RPMI7951 (cell line): ENCODE measurements at places on chromosomes 11 and 22. TPM values are rescaled to one million over a fixed set of nuclear protein-coding genes. Genes with fewer than 3 reads are reported as not detected.

GRCh38 chr11:79942646-79943045 is 501.8 kb upstream of the TENM4 start:
- no peak for DNase-seq

DNA sequence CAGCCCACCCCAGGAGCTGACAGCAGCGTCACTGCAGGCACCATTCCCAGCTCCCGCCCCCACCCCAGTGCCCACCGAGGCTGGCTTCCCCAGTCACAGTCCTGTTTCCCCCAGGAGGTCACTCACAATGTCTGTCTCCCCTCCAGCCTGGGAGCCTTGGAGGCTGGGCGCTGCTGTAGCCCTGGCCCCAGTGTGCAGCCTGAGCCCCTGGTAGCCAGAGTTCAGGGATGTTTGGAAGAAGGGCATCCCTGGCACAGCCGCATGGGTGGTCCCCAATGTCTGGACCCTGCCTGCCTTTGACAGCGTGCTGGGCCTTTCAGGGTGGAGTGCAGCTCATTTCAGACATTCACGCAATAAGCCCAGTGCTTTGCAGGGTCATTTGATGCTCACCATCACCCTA is 4.3 kb downstream of the CAPN5 start:
- no peak for DNase-seq

DNA sequence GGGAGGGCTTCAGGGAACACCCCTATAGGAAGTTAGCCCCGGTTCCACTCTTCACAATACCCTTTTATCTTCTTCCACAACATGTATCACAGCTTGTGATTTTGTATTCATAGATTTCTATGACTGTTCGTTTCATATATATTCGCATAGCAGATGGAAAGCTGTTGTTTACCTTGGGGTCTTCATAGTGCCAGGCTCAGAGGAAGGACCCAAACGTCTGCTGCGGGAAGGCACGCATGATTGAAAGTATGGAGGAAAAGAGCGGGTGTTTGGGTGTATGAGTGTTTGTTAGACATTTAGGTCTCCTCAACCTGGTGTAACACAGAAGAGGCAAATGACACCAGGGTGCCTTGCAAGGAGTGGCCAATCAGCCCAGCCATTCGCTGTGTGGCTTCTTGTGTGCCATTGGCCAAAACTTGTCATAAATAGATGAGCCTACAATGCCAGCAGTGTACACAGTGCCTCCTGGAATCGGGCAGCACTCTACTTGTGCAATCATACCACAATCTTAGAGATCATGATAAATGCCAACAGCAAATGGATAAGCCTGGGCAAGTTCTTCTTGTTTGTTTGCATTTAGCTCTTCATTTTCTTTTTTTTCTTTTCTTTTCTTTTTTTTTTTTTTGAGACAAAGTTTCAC is 10.9 kb upstream of the ADA2 start:
- DNase-seq: no peak

DNA sequence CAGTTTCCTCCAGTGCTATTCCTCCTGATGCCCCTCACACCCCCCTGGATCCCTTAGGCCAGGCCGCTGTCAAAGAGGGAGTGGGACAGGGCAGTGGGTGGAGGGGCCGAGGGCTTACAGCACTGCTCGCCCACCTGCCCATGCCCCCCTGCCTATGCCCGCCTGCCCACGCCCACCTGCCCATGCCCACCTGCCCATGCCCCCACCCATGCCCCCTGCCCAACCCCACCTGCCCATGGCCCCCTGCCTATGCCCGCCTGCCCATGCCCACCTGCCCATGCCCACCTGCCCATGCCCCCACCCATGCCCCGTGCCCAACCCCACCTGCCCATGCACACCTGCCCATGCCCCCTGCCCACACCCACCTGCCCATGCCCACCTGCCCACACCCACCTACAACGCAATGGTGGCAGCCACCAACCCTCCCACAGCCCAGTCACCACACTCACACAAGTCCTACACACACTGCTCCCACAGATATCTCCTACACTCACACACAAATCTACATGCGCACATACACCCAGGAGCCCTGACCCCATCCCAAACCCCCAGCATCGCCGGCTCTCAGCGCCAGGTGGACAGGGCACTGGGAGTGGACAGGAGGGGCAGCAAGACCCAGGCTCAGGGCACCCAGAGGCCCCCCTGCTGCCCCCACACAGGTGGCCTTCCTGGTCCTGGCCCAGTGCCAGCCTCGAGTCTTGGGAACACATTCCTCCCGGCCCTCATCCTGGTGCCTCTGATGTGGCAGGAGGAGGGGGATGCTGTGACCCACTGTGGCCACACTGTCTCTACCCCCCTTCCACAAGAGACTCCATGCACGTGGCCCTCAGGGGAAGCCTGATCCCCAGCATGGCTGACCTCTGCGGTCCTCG is 61.8 kb downstream of the CYTH4 start:
- DNase-seq: no peak

DNA sequence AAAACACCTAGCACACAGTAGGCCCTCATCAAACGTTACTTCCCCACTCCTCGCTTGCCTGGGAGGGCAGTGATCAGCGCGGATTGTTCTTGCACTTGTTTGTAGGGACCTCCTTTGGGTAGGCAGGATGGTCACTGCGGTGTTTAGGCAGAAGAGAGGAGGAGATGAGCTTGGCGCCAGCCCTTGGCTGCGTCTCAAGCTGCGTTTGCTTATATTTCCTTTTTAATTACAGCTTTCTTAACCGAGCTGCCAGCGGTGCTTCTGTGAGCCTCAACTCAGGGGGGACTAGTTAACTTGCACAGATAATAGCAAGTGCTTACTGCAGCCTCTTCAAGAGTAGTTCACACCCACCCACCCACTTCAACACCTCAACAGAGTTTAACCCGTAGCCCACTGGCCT is 15.1 kb downstream of the IFT27 start:
- no peak for DNase-seq

DNA sequence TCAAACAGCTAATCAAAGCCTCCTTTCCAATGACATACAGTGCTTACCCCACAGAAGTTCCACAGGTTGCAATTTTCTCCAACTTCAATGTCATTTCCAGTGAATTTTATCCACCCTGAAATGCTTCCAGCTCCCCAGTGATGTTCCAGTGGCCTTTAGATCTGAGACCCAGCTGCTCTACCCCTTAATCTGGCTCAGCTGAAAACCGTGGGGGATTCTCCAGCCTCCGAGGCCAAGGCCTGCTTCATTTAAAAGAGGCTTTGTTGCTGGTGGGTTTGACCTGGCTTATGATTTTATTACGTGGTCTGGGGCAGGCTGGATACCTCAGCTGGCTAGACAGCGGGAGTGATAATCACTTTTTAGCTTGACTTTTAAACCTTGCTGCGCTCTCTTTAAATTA is 10.9 kb downstream of the HEPHL1 start:
- DNase-seq: no peak

- no peak for DNase-seq
These were observed 25.6 kb downstream of the MMP13 start for GRCh38 chr11:102929972-102930371.

- no peak for DNase-seq
These were observed 78.7 kb downstream of the PHF21B start for GRCh38 chr22:44931077-44931540.

DNA sequence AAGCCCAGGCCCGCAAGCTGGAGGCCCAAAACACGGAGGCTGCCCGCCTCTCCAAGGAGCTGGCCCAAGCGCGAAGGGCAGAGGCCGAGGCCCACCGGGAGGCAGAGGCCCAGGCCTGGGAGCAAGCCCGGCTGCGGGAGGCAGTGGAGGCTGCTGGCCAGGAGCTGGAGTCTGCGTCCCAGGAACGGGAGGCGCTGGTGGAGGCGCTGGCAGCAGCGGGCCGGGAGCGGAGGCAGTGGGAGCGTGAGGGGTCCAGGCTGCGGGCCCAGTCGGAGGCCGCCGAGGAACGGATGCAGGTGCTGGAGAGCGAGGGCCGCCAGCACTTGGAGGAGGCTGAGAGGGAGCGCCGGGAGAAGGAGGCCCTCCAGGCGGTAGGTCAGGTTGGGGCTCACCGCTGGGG is 4.8 kb downstream of the CCDC88B start:
- DNase-seq: no peak

DNA sequence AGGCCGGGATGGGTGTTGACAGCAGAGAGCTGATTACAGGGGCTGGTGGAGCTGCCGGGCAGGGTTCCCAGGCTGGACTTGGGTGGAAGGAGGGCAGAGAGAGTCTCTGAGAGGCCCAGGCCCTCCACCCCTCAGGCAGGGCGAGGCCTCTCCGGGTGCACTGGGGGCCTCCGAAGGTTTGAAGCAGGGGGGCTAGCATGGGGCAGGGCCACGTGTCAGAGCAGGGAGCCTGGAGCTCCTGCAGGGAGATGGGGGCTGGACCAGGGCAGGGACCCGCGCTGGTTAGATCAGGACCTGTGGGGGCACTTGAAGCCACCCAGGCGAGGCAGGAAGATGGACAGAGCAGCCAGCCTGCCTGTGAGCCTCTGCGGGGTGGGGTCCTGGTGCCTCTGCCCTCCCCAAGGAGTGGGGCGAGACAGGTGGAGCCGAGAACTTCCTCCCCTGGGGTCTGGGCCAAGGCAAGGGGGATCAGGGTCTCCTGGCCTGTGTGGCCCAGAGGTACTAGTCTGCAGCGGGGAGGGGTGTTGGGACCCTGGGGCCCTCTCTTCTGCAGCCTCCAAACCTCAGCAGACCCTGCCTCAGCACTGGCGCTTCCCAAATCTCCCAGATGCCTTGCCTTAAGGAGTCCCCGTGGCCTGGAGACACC is 911 bp downstream of the PANX2 start:
- no peak for DNase-seq

DNA sequence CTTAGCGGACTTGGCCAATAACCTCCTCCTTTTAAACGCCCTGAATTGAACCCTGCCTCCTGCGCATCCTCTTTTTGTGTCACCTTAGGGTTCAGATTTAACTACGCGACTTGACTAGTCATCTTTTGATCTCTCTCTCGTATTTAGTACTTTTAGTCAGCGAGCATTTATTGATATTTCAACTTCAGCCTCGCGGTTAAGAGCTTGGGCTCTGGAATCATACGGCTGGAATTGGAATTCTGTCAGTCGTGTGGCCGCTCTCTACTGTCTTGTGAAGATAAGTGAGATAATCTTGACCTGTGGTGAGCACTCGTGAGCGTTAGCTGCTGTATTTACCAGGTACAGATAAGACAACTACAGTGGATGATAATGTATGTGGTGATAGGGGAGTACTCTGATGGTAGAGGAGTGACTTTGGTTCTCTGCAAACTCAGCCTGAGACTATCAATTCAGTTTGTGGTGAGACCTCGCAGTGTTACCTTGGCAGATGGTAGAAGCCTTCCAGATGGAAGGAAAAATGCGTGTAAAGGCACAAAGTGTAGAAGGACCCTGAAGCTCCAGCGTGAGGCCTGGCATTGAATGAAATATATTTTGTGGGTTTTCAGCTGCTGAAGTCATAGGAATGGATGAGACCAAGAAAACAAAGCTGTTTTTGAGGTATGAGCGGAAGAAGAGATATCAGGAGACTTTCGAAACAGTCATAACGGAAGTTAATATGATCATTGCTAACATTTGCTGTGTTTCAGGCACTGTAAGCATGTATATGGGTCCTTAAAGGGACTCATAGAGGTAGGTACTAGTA is 682 bp downstream of the ATM start:
- DNase-seq: peak; percentile 18

DNA sequence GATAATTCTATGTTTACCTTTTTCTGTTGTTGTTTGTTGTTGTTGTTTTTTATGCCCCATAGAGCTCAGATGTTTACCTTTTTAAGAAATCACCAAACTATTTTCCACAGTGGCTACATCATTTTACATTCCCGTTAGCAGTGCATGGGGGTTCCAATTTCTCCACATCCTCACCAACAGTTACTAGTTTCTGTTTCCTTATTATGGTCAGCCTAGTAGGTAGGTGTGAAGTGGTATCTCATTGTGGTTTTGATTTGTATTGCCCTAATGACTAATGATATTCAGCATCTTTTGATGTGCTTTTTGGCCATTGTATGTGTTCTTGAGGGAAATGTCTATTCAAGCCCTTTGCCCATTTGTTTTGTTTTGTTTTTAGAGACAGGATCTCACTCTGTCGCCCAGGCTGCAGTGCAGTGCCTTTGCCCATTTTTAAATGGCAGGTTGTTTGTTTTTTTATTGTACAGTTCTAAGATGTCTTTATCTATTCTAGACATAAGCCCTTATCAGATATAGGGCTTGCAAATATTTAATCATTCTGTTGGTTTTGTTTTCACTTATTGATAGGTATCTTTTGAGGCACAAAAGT is 27.5 kb downstream of the CHEK2 start:
- peak; percentile 7 for DNase-seq

GRCh38 chr11:102831128-102831488 is 12.3 kb downstream of the MMP3 start:
- no peak for DNase-seq

GRCh38 chr11:36274414-36274813 is 14.8 kb downstream of the COMMD9 start:
- no peak for DNase-seq

GRCh38 chr11:124669193-124669592 is 4.3 kb downstream of the SIAE start:
- DNase-seq: peak; percentile 53

DNA sequence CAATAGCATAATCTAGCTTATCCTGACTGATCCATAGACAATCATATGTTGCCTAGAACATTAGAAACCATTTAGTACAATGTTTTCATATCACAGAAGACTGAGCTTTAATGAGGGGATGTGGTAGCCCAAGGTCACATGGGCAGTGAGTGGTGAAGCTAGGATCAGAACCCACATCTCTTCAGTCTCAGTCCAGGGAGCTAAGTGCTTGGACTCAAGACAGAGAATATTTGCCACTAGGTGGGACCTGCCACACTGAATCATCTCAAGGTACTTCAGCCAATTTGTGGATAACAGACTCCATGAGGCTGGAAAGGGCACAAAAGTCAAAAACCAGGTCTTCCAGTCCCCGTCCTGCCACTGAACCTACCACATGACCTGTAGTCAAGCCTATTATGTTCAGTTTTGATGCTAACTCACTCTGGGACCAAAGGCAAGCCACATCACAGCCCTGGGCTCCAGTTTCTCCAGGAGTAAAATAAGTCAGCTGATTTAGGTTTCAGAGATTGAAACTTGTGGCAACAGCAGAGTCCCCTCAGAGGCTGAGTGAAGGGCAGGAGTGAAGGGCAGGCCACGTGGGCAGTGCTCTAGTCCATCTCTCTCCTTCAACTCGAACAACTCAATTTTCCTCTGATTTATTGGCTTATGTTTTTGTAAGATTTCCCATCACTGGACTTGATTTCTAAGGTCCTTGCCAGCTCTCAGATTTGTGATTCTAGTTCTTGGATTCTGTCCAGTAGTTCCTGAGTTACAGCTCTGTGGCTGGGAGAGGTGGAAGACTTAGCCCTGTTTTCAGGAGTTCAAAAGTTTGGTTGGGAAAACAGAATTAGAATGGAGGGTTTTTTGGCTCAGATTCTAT is 84.6 kb upstream of the PHOX2A start:
- DNase-seq: no peak

CCND1 gene
- total RNA-seq: 173 and 194 TPM in 2 replicates

MS4A6A gene
- total RNA-seq: not detected in 2 replicates

OR5P2 gene
- total RNA-seq: not detected in 2 replicates

ARFGAP2 gene
- 63.4 and 74.5 TPM in 2 replicates for total RNA-seq

CCDC116 gene
- total RNA-seq: 0.10 and 0.36 TPM in 2 replicates

EXPH5 gene
- 0.10 and 0.12 TPM in 2 replicates for total RNA-seq
